ENCODE measurements at places on chromosomes 1 and 21.

DNA sequence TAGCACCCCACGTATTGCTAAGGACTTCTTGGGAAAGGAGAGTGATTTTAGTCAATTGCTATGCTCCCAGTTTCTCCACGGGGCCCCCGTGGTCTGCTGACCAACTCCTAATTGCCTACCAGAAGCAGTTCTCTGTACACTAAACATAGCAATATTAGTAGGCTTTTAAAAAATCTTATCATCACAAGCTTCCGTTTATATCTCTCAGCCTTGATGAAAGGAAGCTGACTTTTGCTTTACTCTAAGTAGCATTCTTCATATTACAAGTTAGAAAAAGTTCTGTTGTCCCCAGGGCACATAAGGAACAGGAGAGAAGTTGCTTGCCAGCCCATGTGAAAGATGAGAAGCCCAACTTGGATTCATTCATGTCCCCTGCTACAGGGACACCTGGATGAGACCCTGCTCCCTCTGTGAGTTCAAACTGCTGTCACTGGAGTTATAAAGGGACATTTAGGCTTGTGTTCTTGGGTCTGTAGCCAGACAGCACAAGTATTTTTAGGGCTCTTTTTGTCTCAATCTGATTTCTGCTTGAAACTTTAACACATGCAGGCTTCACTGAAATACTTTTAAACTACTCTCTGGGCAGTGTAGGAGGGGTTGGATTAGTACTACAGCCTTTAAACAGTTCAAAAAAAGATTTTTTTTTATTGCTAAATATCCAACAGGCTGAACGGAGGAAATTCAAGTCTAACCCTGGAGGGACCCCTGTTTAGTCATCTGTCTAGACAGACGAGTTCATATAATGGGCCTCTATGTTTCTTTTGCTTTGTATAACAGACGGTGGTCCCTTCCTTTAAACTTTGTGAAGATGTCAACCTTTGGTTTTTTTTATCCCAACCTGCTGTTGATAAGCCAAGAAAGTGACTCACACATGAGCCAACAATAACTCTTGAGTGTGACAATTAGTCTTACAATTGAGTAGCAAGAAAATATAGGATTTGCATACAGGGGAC is 29.5 kb downstream of the TGFB2 start:
- no peak for DNase-seq

GRCh38 chr1:37998913-37999429 is 6.3 kb downstream of the FHL3 start:
- no peak for DNase-seq

DNA sequence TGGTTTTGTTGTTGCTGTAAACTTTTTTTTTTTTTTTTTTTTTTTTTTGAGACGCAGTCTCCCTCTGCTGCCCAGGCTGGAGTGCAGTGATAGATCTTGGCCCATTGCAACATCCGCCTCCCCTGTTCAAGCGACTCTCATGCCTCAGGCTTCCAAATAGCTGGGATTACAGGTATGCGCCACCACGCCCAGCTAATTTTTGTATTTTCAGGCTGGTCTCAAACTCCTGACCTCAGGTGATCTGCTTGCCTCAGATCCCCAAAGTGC is 78.9 kb upstream of the SLC45A1 start:
- DNase-seq: no peak

DNA sequence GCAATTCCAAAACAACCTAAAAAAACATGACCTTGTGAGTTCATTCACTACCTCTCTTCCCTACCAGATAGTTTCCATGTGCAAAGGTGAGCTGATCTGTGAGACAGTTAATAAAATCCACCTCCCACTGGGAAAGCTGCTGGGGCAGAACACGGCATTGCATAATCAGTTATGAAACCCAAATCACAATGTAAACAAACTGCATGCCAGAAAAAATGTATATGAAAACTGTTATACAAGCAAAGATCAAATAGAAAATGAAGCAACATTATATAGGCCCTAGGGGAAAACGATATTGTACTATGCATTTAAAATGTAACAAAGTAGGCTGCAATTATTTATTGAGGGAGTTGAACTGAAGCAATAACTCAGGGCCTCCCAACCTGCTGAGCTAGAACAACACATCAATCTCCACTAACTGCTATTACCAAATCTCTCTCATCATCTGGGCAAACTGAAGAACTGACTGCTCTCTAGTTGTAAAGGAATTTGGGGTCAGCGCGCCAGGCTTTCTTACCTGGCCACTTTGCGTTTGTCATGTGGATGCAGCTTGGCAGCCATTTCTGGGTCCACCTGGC is 31.0 kb downstream of the TRIT1 start:
- DNase-seq: no peak

DNA sequence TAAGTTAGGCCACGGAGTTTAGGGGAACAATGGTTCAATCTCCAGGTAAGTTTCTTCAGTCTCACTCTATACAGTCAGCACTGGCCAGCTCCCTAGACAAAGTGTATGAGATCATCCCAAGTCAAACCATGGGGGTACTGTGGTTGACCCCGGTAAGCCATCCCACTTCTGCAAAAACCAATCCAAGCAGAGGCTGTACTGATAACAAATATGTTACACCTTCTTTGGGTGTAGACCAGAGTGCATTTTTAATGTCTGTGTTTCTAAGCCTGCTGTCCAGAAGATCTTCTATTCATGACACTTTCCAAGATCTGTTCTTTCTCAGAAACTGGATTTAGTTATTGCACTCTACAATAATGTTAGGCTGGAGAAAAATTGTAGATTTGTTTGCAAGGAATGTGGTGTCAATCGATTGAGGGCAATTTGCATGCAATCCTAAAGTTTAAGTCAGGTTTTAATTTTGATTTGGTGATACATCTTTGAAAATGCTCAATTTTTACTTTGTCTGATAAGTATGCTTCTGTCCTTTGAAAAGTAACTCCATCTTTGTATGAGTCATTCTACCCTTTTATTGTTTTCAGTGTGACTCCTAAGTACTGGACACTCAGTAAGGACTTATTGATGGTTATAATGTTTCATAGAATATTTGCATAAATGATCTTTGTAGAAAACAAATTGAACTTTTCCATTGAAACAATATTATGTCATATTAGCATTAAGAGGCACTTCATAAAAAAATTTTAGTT is 152.4 kb downstream of the HLX start:
- no peak for DNase-seq

DNA sequence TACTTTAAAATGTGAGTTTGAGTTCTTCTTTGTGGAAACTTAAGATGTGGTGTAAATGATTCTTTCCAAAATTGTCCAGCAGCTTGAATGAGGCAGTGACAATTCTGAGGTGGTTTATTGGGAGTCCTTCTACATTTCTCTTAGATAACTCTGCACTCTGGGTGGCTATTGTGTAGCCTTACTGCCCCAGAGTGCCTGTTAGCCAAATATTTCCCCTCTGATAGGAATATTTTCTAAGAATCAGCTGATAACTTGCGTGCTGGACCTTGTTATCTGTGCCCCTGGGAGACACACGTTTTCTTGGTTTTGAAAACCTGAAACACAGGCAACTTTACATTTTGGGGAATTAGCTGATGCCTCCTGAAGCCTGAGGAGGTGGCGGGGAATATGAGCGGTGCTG is 91.6 kb downstream of the CD247 start:
- no peak for DNase-seq

GRCh38 chr1:3914911-3915310 is 14.8 kb upstream of the C1orf174 start:
- no peak for DNase-seq

DNA sequence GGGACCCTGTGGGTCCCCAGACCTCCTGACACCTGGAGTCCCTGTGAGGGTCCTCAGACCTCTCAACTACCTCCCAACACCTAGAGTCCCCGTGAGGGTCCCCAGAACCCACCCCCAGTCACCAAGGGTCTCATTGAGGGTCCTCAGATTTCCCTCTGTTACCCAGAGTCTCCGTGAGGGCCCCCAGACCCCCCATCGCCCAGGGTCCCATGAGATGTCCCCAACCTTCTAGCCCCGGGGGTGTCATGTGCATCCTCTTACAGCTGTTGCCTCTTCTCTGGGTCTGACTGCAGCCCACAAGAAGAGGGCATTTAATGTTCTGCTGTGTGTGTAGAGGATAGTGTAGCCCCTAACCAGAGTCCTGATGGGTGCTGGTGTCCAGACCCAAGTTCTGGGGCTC is 2.0 kb upstream of the GJC2 start:
- DNase-seq: no peak

DNA sequence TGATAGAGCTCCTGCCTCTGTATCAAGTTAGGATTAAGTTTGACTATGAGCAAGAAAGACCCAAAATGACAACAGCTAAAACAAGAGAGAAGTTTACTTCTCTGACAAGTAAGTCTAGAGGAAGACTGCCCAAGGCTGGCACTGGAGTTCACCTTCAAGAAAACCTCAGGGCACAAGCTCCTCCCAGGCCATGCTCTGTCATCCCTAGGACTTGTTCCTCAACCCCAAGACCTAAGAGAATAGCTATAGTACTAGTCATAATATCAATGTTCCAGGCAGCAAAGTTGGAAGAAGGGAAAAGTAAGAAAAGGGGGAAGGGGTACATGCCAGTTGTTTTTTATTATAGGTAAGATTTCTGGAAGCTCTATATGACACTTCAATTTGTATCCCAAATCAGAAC is 26.4 kb upstream of the DARS2 start:
- DNase-seq: no peak

- DNase-seq: no peak
Observed at GRCh38 chr1:202320081-202320405, 21.7 kb downstream of the UBE2T start.

- DNase-seq: no peak
Observed at GRCh38 chr1:23913212-23913880, at the start of gene CNR2. Gene CNR2 (minus strand): TSS chr1:23913362. CDS start chr1:23875617, 37,745 bp downstream.

DNA sequence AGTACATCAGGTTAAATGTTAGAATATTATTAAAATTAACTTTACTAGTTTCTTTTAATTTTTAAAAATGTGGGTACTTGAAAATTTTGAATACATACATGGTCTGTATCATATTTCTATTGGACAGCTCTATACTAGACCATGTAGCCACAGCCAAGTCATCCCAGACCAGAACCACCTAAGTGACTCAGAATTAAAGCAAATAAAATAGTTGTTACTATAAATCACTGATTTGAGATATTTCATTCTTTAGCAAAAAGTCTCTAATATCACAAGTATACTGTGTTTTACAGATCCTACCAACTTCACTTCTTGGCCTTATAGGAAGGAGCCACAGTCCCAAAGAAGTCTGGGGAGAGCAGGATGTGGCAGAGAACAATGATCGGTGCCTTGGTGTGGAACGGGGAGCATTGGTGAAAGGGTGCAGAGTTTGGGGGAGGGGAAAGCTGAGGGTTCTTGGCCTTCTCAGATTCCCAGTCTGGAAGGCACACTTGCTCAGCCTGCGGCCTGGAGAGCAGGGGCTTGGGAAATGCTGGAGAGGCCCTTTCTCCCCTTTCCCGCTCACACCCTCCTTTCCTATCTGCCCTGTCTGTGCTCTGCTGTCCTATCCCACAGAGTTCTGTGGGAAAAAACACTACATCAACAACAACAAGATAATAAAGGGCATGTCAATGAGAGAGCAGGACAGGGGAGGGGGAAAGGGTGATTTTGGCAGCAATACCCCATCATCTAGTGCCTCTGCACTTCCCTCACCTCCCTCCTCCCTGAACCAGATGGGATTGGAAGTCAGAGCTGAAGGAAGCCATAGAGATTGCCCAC is 122.1 kb downstream of the NGF start:
- no peak for DNase-seq

DNA sequence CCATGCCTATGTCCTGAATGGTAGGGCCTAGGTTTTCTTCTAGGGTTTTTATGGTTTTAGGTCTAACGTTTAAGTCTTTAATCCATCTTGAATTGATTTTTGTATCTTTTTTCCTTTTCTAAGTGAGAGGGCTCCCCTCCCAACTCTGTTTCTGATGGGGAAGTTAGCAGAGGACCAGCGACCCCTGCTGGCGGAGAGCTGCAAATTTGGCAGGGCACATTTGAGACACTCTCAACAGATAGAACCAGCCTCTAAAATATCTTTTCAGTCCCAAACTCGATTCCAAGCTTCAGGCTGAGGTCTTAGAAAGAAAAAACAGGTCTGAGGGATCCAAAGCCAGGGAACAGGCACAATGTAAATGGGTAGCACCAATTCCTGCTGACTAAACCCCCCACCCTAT is 32.5 kb downstream of the LRRC3 start:
- DNase-seq: no peak

GRCh38 chr1:198680174-198680875 is 41.5 kb downstream of the PTPRC start:
- no peak for DNase-seq

- no peak for DNase-seq
Observed at GRCh38 chr1:166379447-166379846, 212.6 kb upstream of the FAM78B start.

DNA sequence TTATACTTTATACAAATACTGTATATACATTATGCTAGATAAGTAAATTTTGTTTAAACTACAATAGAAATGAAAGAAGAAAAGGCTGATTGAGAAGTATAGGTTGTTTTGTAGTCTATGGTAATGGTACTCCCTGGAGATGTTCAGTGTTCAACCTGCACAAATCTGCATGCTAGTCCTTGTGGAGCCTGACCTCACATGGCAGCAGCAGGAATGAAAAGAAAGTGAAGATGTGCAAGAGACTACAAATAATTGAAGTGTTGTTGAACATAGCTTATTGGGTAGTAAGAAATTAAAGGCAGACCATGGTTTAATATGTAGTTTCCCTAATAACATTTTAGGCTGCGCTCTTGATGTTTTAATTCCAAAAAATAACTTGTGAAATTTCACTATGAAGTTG is 201.2 kb downstream of the TGFB2 start:
- no peak for DNase-seq

DNA sequence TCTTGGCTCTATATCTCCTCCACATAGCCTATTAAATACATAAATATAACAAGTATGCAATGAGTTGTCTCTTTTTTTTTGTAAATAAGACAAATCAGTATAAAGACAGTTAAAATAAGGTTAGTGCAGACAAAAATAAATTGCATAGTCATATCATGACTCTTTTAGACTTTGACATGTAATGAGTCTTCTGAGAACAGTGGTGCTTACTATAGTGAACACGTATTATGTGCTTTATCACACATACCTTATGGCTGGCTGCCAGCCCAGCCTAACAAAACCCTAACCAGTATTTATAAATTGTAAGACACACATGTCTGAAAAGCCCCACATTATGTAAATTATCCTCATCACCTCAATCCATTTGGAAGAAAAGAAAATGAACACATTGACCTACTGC is 29.1 kb upstream of the F13B start:
- DNase-seq: no peak

GRCh38 chr1:76542359-76542758 is 324.9 kb upstream of the ST6GALNAC5 start:
- DNase-seq: no peak

GRCh38 chr1:29713857-29714256 is 477.5 kb downstream of the PTPRU start:
- DNase-seq: no peak

- no peak for DNase-seq
Observed at GRCh38 chr1:1202831-1203560, 3.4 kb downstream of the TNFRSF18 start.

- DNase-seq: no peak
Observed at GRCh38 chr1:20063861-20064292, 6.1 kb upstream of the PLA2G5 start.

GRCh38 chr1:177246710-177247580 is 76.2 kb downstream of the BRINP2 start:
- DNase-seq: no peak
